ENCODE measurements at places on chromosomes 5 and 9.

DNA sequence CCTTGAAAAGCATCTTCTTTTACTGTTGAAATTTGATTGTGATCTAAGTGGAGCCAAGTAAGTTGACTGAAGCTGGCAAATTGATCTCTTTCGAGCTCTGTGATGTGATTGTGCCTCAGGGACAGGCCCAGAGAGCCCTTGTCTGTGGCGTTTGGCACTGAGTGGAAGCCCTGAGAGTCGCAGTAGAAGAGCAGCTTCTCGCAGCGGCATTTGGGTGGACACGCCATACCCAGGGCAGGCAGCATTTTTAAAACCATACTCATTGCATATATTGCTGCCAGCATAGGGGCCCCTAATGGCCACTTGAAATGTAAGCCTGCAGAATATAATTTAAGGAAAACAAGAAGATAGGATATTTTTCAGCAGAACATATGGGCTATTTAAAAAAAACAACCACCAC, 894 bp downstream of the LRRTM2 start:
- no peak for DNase-seq

DNA sequence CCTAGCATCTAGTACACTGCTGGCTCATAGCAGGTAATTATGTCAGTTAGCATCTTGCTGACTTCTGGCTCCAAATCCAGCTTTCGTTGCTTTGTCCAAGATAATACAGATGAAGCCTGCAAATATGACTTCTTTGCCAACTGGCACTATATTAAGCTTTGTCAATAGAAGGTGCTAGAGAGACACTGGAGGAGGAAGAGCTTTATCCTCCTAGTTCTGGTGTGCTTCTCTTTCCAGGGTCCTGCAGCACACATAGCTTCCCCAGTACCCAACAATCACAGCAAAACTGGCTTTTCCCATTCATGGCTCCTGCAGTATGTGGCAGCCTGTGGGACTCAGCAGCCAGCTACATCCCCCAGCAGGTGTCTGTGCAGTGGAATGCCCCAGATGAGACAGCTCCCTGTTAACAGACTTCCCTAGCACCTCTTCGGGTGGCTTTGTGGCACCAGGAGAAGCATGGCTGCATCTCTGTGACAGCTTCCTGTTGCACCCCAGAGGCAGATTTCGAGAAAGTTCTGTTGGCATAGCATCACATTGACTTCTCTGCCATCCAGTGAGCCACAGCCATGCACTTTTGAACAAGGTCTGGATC, 147.8 kb downstream of the OXCT1 start:
- DNase-seq, result no peak

- DNase-seq, result no peak
These were observed 81.4 kb upstream of the WWC1 start for GRCh38 chr5:168209997-168210396.

GRCh38 chr5:84273517-84273883, 111.2 kb downstream of the EDIL3 start:
- DNase-seq, result no peak

GRCh38 chr9:133694686-133695085, 43.5 kb downstream of the SARDH start:
- no peak for DNase-seq

- DNase-seq, result no peak
These were observed 27.4 kb downstream of the FAM219A start for GRCh38 chr9:34430843-34431437.

DNA sequence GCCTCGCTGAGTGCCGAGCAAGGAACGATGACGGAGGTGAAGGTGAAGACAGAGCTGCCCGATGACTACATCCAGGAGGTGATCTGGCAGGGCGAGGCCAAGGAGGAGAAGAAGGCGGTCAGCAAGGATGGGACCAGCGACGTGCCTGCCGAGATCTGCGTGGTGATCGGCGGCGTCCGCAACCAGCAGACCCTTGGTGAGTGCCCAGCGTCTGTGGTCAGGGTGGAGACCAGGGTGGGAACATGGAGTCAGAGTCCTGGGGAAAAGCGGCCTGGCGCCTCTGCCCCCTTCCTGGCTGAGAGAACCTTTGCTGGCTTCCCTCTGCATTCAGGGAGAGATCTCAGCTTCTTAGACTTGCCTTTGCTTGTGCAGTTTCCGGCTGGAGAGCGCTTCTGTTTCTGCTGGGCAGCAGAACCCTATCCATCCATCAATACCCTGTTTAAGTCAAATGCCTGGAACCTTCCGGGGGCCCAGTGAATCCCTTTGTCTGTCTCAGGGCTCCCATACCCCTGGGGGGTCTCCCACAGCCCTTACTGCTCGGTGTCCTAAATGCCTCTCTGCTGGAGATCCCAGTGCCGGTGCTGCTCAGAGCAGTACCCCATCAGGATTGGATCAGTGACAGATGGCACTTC, 89.6 kb downstream of the AMBP start:
- no peak for DNase-seq
